ENCODE measurements at places on chromosomes 4 and X. TPM values are rescaled to one million over a fixed set of nuclear protein-coding genes. Genes with fewer than 3 reads are reported as not detected.

The PFKFB1 gene
- 0.81 TPM for total RNA-seq

The FAM193A gene
- total RNA-seq = 15.7 TPM

The RNF150 gene
- 0.07 TPM for total RNA-seq

The RAB9B gene
- 0.05 TPM for total RNA-seq

The PABPC5 gene
- not detected for total RNA-seq

The MAGEA11 gene
- not detected for total RNA-seq
